Spleen (tissue), 13 donors: ENCODE measurements at places on chromosomes 2 and 18. TPM values are rescaled to one million over a fixed set of nuclear protein-coding genes. Genes with fewer than 3 reads are reported as not detected.

GRCh38 chr18:25189391-25190185 lies 162.4 kb downstream of the ZNF521 start:
- H3K4me1 ChIP-seq: no peaks in the 10 kb centered on the region
- no peak overlapping the region for H3K4me3 ChIP-seq
- H3K27me3 ChIP-seq: no peaks in the 10 kb centered on the region
- no peaks in the 10 kb centered on the region for H3K36me3 ChIP-seq

GRCh38 chr2:15334644-15335326 lies 226.3 kb downstream of the NBAS start:
- no peaks in the 10 kb centered on the region for H3K27me3 ChIP-seq
- no peak overlapping the region for H3K27ac ChIP-seq
- H3K4me3 ChIP-seq: no peak overlapping the region
- no peaks in the 10 kb centered on the region for H3K4me1 ChIP-seq
- H3K36me3 ChIP-seq: peaks cover 35% of the 10 kb centered on the region

DNA sequence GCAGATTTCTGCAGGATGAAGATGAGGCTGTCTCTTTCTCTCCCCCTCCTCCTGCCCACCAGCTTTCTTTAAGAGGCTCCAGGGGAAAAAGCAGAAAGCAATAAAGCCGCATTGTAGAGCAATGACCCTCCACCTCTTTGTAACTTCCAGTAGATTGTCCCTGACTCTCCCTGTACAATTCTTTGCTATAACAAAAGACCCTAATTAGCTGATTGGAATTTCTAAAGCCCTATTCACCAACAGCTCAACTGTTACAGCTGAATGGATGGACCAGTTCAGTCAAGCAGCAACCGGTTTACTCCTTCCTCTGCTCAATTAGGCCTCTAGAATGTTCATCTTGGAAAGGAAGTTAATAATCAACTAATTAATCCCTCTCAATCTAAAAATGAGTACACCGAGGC lies 301.0 kb downstream of the STK39 start:
- no peak overlapping the region for H3K27ac ChIP-seq
- no peaks in the 10 kb centered on the region for H3K36me3 ChIP-seq
- H3K27me3 ChIP-seq: no peaks in the 10 kb centered on the region

- H3K4me1 ChIP-seq: no peaks in the 10 kb centered on the region
- no peak overlapping the region for H3K27ac ChIP-seq
- DNase-seq: peak; percentile 61
- no peak overlapping the region for H3K4me3 ChIP-seq
- no peaks in the 10 kb centered on the region for H3K36me3 ChIP-seq
- H3K27me3 ChIP-seq: no peaks in the 10 kb centered on the region
Measured at GRCh38 chr2:94870440-94871225, 597 bp upstream of the TEKT4 start.

DNA sequence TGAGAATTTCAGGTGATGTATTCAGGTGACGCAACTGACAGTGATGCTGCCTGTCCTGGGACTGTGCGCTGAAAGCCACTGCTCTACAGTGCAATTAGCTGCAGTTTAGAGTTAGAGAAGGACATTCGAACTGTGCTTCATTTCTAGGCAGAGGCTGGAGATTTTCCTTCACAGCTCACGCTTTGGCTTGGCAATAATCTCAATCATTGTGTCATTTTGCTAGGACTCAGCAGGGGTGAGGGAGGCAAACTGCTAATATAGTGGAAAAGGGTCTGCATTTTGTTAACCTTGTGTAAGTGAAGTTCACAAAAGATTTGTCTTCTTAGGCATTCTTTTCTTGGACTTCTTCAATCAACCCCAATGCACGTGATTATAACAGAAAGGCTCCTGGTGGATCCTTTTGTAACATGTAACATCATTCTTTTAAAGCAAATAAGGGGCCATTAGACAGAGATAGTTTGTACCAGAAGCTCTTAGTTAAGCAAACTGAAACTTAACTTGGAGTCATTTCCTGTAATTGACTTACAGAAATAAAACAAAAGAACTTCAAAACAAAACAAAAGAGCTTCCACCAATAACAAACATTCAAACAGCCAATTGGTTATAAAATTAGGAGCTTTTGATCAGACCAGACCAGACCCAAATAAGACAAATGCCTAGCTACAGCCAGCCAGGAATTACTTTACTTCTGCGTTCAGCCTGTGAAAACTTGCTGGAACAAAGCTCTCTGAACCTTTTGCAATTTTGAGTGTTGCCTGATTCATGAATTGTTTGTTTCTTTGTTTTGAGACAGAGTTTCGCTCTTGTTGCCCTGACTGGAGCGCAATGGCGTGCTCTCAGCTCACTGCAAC lies 1376.3 kb upstream of the CELF4 start:
- H3K27me3 ChIP-seq: no peaks in the 10 kb centered on the region
- peaks cover 6% of the 10 kb centered on the region for H3K4me1 ChIP-seq
- no peaks in the 10 kb centered on the region for H3K36me3 ChIP-seq
- peak overlapping the region; percentile 38 for H3K27ac ChIP-seq

DNA sequence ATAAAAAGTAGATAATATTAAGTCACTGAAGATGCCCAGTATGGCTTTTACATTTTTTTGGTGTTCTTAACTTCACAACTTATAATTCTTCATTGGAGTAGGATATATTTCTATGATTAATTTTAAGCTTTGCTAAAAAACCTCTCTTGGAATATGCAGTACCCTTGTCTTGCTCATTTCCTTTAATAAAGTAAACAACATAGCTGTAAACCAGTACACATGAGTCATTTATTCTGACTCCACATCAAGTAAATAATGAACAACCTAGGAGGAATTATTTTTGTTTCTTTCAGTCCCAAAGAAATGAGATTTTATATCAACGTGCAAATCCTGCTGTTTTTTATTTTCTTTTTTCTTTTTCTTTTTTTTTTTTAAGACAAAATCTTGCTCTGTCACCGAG lies 869.1 kb downstream of the CNTNAP5 start:
- no peaks in the 10 kb centered on the region for H3K27me3 ChIP-seq
- no peak overlapping the region for H3K27ac ChIP-seq
- H3K36me3 ChIP-seq: no peaks in the 10 kb centered on the region
- no peak for DNase-seq

DNA sequence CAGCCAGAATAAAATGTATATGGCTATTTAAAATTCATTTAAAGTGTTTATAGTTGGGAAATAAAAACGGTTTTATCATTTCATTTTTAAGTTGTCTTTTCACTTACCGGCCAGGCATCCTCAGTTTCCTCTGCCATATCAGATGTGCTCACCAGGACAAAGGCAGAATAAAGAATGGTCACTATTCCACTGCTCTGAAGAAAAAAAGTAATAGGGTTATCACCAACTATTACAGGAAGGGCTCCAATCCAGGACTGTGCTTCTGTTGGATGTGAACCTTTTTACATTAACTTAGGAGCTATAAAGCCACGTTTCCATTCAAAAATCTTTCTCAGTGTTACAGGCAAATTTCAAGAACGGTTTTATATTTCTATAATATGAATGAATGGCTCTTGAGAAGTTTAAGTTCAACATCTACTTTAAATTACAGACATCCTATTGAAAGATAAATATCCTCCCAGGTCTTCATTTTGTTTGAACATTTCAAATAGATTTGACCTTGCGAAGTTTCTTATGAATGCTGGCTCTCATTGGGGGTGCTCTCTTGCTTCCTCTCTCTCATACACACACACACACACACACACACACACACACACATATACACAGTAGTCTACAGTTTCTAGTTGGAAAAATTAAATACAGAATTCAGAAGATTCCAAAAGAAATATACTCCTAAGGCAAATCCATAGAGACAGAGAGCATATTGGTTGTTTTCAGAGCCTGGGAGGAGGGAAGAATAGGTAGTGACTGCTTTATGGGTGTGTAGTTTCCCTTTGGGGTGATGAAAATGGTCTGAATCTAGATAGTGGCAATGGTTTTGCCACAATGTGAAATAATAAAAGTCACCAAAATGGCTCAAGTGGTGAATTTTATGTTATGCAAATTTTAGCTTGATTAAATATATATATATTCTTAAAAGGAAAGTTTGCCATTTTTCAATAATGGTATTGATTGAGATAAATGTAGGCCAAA lies 2.9 kb upstream of the SLC40A1 start:
- H3K4me1 ChIP-seq: peaks cover 47% of the 10 kb centered on the region
- no peaks in the 10 kb centered on the region for H3K36me3 ChIP-seq
- no peak overlapping the region for H3K4me3 ChIP-seq
- peak overlapping the region; percentile 95 for H3K27ac ChIP-seq

The RBM44 gene
- total RNA-seq: 3.1 TPM

The GYPC gene
- total RNA-seq: 86.6 TPM

The SSB gene
- 90.1 TPM for total RNA-seq

The STARD6 gene
- not detected for total RNA-seq

The PIK3C3 gene
- 67.8 TPM for total RNA-seq
